ENCODE measurements at places on chromosomes 13 and 19. TPM values are rescaled to one million over a fixed set of nuclear protein-coding genes. Genes with fewer than 3 reads are reported as not detected.
A peak's percentile ranks its signal among the peaks of the same experiment; 100 is the strongest.

DNA sequence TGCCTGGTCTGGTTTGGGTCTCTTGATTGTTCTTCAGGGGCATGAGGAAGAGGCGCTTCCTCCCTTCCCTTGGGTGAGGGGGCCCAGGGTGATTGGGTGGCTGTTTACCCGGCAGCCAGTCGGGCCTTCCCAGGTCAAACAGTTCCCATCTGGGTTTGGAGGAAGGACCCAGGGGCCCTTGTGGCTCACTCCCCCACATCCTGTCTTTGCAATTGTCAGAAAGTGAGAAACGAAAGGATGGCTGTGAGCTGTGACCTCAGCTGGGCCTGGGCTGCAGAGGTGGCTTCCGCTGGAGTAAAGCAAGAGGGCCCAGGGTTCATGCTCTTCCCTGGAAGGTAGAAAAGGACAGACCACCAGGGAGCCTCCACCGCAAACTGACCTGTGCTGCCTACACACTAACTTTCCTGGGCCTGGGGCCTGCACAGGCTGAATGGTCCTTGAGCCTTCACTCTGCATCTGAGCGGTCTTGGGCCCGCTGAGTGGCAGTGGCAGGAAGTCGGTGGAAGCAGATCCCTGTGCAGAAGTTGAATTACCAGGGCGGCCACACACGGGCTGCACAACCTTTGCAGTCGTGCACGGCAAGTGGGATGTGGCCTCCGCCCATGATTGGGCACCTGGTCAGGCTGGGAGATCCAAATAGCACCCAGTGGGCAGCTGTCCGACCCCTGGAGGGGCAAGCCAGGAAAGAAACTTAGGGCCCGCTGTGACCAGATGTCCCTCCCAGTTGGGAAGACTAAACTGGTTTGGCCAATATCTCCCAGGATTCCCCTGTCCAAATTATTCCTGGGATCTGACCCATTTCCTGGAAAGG is 5.3 kb upstream of the CD79A start:
- no peak for DNase-seq

- peak; percentile 99 for DNase-seq
Measured at GRCh38 chr13:114099191-114099590, 33.2 kb downstream of the RASA3 start.

DNA sequence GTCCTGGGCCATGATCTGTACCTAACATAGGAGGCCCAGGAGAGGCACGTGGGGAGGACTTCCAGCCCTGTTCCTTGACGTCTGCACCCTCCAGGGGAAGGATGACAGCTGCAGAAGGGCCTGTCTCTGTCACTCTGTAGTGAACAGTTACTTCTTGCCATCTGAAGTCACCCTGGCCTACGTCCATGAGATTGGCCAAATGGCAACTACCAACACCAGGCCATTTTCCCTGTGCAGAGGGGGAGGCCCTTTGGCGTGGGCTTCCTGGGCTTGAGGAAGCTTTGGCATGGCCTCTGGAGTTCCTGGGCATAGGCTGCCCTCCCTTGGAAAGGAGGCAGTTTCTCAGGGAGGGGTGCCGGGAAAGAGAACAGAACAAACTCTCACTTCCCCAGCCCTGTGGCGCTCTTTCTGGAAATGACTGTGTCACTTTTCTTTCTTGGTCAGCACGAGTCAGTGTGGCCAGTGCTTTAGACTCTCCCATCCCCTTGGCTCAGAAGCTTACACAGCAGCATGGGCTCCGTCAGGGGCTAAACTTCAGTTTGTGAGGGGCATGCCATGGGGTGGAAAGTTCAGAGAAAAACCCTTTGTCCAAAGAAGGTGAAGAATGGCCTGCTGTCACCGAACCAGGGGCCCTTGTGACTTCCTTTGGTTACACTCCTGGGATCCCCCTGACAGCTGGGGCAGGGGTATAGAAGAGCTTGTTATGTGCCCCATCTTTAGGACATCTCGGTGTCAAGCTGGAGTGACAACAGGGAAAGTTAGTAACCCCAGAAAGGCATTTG is 5.3 kb downstream of the CARM1 start:
- peak; percentile 87 for DNase-seq

The TSKS gene
- not detected for total RNA-seq
